ENCODE measurements at places on chromosomes 2 and 18.
A peak's percentile ranks its signal among the peaks of the same experiment; 100 is the strongest.

- no peak for DNase-seq
Observed at GRCh38 chr18:2143636-2144035, 427.7 kb downstream of the METTL4 start.

DNA sequence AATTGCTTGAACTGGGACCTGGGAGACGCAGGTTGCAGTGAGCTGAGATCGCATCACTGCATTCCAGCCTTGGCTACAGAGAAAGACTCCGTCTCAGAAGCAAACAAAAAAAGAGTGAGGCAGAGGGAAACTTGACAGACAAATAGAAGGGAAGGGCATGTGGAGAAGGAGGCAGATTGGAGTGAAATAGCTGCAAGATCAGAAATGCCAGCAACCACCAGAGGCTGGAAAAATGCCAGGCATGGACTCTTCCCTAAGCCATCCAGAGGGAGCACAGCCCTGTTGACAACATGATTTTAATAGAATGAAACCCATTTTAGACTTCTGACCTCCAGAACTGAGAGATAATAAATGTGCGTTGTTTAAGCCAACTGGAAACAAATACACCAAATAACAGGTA, 447.2 kb upstream of the SPHKAP start:
- DNase-seq: no peak

GRCh38 chr18:51561821-51562220, 364.3 kb upstream of the MEX3C start:
- no peak for DNase-seq

GRCh38 chr18:74082742-74083556, 64.7 kb downstream of the FBXO15 start:
- no peak for DNase-seq

DNA sequence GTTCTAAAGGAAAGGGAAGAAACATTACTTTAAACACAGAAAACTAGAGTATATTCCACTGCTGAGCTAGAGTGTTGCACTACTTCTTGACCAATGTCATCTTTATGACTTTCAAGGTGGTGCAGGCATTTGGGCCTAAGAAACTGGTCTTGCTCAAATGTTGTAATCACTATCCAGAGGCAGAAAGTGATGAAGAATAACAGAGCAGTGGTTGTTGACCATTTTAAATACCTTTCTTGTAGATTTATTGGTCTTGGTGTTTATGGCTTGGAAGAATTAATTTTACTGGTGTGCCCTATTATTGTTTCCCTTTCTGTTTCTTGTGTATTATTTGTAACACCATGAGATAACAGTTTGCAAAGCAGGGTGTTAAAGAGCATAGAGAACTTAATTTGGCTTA, 56.9 kb upstream of the SCN7A start:
- no peak for DNase-seq

DNA sequence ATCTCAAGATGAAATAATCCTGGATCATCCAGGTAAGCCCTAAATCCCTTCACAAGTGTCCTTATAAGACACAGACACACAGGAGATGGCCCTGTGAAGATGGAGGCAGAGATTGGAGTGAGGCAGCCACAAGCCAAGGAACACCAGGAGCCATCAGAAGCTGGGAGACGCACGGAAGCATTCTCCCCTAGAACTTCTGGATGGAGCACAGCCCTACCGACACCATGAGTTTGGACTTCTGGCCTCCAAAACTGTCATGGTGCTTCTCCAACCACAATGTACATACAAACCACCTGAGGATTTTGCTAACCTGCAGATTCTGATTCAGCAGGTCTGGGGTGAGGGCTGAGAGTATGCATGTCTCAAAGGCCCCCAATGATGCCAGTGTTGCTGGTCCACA, 42.5 kb downstream of the ADD2 start:
- DNase-seq: no peak

DNA sequence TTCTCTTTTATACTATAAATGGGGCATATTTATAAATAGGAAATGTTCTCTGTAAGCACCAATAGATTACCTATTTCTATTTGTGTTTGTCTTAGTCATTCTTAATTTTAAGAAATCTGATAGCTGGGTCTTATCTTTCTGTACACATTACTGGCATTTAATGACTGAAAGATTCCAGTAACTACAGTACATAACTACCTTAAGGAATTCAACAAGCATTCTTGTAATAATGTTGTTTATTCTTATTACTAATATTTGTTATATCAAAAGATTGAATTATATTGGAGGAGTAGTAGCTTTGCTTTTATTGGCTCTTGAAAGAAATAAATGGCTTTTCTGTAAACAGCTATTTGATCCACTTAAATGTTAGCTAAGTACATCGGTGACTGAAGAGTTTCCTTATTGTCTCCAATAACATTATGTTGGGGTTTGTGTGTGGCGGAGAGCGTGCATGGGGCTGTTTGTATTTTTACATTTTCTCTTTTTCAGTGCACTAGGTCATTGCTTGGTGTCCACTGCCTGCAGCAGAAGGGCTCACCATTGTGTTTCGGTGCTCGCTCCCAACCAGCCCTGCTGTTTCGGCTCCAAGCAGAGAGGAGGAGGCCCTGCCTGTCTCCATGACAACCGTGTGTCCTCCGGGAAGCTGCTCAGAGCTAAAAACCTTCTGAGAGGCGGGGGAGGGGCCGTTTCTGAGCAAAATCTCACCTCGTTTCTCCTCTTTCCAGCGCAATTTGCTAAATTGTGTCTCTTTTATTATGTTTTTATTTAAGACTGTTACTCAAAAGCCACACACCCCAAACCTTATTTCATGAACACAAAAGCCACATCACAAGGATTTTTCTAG, 112.5 kb upstream of the SLC38A11 start:
- peak; percentile 17 for DNase-seq

DNA sequence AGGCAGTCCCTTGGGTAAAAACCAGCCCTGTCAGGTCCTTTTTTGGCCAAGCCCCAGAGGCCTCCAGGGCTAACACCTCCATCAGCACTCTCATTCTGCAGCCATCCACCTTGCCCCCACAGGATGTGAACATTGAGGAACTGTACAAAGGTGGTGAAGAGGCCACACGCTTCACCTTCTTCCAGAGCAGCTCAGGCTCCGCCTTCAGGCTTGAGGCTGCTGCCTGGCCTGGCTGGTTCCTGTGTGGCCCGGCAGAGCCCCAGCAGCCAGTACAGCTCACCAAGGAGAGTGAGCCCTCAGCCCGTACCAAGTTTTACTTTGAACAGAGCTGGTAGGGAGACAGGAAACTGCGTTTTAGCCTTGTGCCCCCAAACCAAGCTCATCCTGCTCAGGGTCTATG, 7.3 kb downstream of the IL1F10 start:
- DNase-seq: no peak

DNA sequence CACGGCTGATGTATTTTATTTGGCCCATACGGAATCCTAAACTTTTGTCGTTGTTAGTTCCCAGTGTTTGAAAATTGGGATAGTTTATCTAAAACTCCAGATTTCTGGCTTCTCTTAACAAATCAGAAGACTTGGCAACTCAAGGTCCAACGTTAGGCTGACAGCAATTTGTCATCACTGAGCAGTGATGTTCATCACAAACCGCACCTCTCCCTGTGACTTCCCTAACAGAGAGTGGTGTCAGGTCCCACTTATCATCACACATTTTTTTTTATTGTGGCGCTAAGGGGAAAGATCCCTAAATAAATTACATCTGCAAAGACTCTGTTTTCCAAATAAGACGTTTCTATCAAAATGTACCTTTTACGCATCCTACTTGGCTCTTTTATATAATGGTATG, 55.7 kb downstream of the RASGRP3 start:
- no peak for DNase-seq

DNA sequence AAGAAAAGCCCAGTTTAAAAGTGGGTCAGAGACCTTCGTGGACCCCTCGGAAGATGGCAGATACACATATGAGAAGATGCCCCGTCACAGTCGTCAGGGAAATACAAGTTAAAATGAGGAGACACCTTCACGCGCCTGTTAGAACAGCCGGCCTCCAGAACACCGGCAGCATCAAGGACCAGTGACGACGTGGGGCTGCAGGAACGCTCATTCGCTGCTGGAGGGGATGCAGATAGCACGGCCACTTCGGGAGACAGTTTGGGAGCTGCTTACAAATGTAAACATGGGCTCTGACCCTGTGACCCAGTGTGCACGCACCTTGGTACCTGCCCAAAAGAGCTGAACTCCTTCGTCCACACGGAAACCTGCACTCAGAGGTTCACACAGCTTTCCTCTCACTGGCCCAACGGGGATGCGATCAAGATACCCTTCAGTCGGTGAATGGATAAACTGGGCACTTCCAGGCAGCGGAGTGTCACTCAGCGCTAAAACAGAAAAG, 83.7 kb upstream of the CTDP1 start:
- no peak for DNase-seq

- no peak for DNase-seq
Observed at GRCh38 chr2:189541591-189541990, 39.0 kb downstream of the SLC40A1 start.

GRCh38 chr2:162058973-162059668, 14.9 kb downstream of the DPP4 start:
- no peak for DNase-seq

All from PC-3 (cell line).